ENCODE measurements at places on chromosomes 11 and 22.

DNA sequence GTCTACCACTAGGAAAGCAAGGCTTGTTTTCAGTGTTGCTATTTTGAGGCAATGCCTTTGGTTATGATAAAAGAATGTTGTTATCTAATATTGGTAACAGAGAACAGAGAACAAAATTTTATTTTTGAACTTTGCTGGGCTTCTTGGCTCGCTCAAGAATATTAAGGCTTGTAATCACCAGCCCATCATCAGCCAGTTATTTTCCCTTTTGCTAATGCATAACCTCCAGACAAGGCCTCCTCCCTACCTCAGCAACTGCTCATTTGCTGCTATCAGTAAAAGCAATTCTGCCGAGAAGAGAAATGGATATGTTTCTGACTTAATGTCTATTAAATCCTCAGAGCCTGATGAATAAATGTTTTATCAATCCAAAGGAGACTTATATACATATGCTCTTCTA is 8.9 kb downstream of the MTMR2 start:
- DNase-seq: no peak

- no peak for DNase-seq
Observed at GRCh38 chr11:126156814-126157213, 54.6 kb downstream of the RPUSD4 start.

- DNase-seq: no peak
Observed at GRCh38 chr11:111736621-111737443, 29.4 kb downstream of the PPP2R1B start.

GRCh38 chr11:121429556-121429955 is 22.6 kb upstream of the SORL1 start:
- DNase-seq: no peak

GRCh38 chr11:69912911-69913451 is 93.8 kb upstream of the FGF3 start:
- peak; percentile 7 for DNase-seq

DNA sequence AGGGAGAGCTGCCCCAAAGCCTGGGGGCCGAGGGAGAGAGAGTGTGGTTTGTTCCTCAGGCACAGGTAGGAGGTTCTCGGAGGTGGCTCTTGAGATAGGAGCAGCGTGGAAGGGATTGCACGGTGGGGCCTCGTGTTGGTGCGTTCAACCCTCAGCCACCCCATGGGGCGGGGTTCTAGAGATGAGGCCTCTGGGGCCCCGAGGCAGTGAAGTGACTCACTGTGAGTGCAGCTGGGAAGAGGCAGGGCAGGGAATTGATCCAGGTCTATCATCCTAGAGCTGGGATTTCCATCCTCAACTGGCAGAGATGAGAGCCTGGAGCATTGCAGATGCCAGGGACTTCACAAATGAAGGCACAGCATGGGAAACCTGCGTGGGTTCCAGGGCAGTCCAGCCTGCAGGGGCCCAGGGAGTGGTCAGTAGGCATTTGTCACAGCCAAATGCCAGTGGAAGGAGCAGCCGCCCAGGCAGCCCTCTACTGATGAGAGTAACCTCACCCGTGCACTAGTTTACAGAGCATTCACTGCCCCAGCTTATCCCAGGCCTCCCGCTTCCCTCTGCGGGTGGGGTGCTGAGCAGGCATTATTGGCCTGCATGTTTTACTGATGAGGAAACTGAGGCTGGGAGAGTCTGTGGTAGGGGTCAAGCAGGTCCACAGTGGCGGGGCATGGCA is 5.1 kb upstream of the SMARCB1 start:
- DNase-seq: no peak

GRCh38 chr11:46498968-46499367 is 94.9 kb downstream of the AMBRA1 start:
- no peak for DNase-seq

DNA sequence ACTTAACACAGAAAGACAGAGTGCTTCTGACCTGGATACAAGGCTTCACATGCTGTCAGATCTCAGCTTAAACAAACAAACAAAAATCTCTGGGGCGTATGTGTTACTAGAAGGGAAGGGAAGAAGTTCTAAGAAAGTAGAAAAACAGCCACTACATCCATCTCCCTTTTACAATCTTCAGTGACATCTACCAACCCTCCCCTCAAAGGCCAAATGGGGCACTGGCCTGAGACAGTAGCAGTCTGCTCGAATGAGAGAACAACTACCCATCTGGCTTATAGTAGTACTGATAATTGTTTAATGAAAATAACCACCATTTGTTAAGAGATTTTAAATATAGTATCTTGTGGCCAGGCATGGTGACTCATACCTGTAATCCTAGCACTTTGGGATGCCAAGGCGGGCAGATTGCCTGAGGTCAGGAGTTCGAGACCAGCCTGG is 29.4 kb downstream of the CCDC83 start:
- peak; percentile 40 for DNase-seq

- DNase-seq: no peak
Observed at GRCh38 chr11:31844351-31844750, 33.2 kb upstream of the PAX6 start.

DNA sequence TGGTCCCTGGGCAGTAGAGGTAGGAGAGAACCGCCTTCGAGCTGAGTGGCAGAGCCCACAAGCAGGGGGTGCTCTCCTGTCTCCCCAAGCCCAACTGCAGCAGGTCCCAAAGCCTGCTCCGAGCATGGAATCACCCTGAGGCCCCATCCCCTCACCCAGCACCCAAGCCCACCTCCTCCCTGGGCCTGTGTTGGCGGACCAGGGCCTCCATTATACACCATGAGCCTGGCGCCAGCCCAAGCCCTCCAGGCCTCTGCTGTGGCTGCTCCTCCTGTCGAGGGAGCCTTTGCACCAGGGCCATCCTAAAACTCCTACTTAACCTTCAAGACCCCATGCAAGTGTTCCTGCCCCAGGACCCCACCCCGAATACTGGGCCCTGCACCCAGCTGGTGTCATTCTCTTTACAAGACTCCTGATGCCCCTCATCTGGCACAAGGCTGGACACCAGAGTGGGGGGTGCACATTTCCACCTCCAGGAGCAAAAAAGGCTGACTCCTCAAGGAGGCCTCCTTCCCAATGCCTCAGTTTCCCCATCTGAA is 16.6 kb downstream of the GP1BB start:
- DNase-seq: no peak

GRCh38 chr22:30416403-30416802 is 9.2 kb upstream of the MTFP1 start:
- DNase-seq: no peak

- no peak for DNase-seq
Observed at GRCh38 chr22:47779474-47779873, 1017.0 kb downstream of the TBC1D22A start.

DNA sequence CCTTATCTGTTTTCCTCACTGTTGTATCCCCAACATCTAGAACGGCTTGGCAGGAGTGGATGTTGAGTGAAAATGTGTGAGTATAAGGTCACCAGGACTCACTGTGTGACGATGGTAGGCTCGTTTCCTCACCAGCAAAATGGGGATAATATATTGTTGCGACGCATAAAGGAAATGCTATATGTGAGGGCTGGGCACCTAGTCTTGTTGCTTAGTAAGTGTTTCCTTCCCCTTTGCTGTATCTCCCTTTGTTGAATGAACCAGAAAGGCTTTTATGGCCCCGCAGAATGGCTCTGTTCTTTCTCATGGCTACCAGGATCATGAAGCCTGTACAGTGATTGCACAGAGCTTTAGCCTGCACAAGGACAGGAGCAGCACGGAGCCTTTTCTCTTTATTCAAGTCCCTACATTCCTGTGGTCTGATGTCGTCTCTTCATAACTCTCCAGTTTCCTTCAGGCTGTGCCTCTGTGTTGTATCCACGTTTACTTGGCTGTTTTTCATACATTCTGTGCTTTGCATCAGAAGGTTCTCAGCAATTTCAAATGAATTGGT is 5.4 kb downstream of the TNRC6B start:
- no peak for DNase-seq

DNA sequence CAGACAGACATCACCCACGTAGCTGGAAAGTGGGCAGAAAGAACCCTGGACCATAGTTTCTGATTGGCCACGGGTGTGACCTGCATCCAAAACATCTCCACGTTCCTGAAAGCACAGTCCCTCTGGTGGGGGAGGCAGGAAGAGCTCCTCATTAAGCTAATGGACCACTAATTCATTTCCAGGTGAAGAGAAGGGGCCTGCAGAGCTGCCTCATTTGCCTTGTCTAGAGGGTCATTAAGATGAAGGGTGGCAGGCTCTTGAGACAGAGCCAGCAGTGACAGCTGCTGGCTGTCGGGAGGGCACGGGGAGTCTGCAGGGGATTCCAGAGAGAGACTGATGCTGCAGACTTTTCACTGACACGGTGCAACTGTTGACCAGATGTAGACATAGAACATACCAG is 149.6 kb upstream of the OPCML start:
- no peak for DNase-seq

- DNase-seq: no peak
Observed at GRCh38 chr11:45322891-45323600, 36.9 kb upstream of the SYT13 start.

DNA sequence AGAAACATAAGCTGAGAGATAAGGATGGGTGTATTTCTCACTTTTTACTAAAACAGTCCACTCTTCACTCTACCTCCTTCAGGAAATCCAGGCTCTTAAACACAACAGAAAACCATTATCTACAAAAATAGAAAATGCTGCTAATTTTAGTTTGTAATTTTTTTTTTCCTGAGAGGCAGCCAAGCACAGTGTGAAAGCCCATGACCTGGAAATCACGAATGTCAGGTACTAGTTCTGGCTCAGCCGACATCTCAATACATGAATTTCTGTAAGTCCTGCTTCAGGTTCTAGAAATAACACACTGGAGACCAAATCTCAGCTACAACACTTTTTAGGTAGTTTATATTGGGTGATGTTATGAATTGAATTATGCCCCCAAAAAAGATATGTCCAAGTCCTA is 308.9 kb downstream of the KCNA4 start:
- no peak for DNase-seq

DNA sequence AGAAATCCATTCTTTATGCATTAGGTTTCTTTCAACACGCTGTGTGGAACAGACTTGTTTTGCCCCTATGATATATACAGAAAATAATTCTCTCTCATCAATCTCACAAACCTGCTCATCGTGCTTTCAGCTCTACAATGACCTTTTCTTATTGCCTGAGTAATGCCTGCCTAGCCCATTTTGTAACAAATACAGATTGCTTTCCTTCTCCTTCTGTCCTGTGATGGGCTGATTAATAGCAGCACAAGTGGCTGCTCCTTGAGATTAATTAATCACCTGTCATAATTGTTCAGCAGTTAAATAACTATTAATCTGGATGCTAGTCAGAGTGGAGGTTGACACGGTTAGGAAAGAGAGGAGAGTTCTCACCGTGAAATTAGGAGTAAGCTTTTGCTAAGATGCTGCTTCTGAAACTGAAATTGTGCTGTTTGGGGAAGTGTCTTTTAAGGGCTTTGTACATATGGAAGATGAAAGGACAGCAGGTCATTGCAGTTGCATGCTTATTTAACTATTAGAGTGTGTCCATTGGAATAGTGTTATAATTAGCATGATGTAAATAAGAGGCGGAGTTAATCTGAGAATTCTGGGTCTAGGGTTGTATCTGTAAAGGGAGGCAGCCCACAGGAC is 1430.5 kb downstream of the FAM181B start:
- no peak for DNase-seq

- DNase-seq: no peak
Observed at GRCh38 chr11:16167706-16168487, 188.4 kb downstream of the SOX6 start.

- DNase-seq: no peak
Observed at GRCh38 chr22:48940266-48941032, 887.2 kb downstream of the BRD1 start.

GRCh38 chr11:13140873-13141655 is 131.9 kb downstream of the RASSF10 start:
- no peak for DNase-seq

DNA sequence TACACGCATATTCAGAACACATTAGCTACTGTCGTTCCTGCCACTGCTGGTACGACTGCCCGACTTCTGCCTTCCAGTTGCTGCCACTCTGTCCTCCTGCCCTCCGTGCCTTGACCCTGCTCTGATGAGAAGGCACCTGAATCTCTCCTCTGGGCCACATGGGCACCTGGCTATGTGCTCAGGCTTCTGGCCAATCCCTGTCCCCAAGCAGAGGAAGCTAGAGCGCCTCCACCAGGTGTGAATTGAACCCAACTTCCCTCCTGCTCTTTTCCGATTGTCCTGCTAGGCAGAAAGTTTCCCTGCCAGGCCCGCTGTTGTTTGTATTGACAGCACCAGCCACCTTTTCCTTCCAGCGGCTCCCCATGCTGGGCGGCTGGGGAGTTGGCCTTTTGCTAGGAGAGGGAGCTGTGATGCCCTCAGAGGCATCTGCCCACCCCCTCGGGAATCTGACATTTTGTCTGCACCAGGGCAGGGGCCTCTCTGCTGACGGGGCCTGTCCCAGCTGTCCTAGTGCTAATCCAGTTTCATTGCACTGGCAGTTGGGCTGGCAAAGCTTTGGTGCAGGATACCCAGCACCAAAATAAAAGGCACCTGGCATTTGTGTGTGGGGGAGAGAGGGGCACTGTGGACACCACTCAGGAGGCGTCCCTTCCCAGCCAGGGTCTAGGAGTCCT is 118.0 kb downstream of the GRIK4 start:
- DNase-seq: no peak

GRCh38 chr22:17130199-17130598 is 9.0 kb upstream of the TMEM121B start:
- DNase-seq: no peak

GRCh38 chr11:26896719-26897118 is 97.2 kb upstream of the FIBIN start:
- no peak for DNase-seq

- no peak for DNase-seq
Observed at GRCh38 chr11:126522152-126522551, 166.7 kb downstream of the ST3GAL4 start.

DNA sequence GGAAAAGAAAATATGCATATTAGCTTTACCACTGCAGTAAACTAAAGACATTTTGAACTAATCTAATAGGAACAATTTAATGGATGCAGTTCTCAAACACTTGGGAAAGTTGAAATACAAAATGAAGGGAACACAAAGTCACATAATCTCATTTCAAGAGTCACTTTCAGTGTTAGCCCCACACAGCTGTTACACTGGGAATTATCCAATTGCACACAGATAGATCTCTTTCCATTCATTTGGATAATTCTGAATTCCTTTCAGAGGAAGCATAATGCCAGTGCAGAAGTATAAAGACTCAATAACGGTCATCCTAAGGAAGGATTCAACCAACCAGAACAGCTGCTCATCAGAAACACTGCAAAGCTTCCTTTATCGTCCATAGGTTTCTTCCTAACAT is 173.3 kb downstream of the GRIA4 start:
- no peak for DNase-seq

DNA sequence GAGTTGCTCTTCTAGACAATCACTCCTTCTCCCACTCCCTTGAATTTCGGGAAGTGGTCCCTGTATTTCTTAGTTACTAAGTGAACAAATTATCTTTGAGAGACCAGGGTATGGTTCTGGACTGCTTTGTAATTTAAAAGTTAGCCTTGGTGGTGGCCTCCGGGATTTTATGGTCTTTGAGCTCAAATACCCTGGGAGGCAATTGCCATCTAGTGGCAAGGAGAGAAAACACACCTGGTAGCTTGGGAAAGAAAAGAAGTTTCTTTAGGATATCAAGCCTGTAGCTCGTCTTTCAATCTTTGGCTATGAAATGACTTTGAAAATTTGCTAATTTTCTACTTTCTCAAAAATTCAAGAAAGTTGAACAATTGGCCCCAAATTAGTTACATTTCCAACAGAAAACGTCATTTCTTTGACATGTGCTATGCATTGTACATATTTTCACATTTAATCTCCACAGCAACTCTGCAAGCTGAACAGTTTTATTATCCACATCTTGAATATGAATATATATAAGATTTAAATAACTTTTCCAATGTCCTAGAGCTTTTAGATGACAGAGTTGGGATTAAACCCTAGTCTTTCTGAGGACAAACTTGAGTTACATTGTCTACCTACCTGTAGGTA is 39.1 kb downstream of the MMP27 start:
- peak; percentile 19 for DNase-seq

- DNase-seq: no peak
Observed at GRCh38 chr11:8777907-8778767, 95.5 kb downstream of the RPL27A start.

Measured in nephron progenitor cell (in vitro differentiated cells).